ENCODE measurements at places on chromosomes 5 and 9.

GRCh38 chr5:68343421-68343826 lies 127.9 kb downstream of the PIK3R1 start:
- DNase-seq: no peak

DNA sequence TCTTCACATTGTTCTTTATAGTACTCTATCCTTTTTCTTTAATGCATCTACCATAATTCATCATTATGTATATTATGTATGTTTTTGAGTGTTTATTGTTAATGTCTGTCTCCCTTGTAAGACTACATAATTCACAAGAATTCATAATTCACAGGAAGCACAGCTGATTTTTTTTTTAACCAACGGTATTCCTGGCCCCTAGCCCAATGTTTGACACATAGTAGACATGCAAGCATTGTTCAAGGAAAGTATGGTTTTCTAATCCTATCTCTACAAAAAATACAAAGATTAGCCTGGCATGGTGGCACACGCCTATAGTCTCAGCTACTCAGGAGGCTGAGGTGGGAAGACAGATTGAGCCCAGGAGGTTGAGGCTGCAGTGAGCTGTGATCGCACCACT lies 160.6 kb downstream of the PPP2R2B start:
- DNase-seq: no peak

- no peak for DNase-seq
These were observed 28.0 kb upstream of the SLC2A8 start for GRCh38 chr9:127368852-127369402.

- no peak for DNase-seq
These were observed 33.1 kb downstream of the ALDH7A1 start for GRCh38 chr5:126561908-126562307.

GRCh38 chr5:149416987-149417710 lies 38.1 kb upstream of the IL17B start:
- no peak for DNase-seq

GRCh38 chr5:138960145-138960692 lies 85.1 kb upstream of the LRRTM2 start:
- DNase-seq: no peak

- no peak for DNase-seq
These were observed 63.1 kb downstream of the C7 start for GRCh38 chr5:40972434-40972833.

GRCh38 chr5:153618867-153619266 lies 128.4 kb downstream of the GRIA1 start:
- DNase-seq: no peak

GRCh38 chr5:139453683-139454567 lies 8.6 kb downstream of the ECSCR start:
- DNase-seq: no peak

- DNase-seq: no peak
These were observed 160.0 kb downstream of the PIK3R1 start for GRCh38 chr5:68375540-68375939.

GRCh38 chr9:97237951-97238889 lies 69.2 kb upstream of the CCDC180 start:
- DNase-seq: peak; percentile 91

- DNase-seq: no peak
These were observed 77.7 kb downstream of the TLE1 start for GRCh38 chr9:81611664-81612063.

DNA sequence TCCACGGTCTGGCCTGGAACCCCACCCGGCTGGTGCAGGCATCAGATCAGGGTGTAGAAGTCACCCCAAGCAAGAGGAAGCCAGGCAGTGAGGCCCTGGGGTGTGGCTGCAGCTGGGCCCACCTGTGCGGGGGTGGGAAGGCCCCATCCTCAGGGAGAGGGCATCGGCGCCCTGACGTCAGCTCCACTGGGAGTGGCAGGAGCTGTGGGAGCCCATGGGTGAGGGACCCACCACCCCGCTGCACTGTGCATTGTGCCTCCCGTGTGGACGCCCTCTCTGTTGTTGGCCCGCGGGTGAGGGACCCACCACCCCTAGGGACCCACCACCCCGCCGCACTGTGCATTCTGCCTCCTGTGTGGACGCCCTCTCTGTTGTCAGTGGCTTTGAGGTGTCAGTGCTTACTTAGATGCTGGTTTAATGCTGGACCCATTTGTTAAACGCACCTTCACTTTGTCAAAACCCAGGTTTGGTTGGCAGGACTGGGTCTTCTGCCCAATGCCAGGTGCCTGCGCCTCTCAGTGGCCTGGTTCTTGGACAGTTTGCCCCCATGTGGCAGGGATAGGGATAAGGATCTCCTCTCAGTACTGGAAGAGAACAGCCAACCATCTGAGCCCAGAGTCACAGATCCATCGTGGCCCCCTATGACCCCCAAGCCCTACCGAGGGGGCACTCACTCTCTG lies 6.9 kb upstream of the EXOC3 start:
- DNase-seq: no peak

GRCh38 chr5:181217803-181218062 lies 5.3 kb upstream of the TRIM41 start:
- DNase-seq: no peak

DNA sequence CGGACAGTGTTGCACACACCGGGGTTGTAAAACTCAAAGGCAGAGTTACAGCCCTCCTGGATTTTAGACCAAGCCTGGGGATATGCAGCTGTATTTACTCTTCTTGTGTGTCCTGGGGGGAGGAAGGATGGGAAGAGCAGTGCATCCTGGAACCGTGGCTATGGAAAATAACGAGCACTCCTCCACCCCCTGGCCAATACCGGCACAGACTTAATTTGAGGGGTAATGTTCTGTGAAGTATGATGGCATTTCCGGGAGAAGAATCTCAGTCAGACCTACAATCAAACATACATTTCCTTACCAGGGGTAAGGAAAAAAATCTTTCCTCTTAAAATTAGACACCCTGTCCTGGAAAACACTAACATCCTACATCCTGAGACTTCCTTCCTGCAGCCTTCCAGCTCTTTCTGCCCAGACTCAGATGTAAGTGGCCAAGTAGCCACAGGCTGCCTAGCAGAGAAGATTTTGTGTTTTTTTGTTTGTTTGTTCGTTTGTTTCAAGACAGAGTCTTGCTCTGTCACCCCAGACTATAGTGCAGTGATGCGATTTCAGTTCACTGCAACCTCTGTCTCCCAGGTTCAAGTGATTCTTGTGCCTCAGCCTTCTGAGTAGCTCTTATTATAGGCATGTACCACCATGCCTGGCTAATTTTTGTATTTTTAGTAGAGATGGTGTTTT lies 11.0 kb upstream of the ERMP1 start:
- no peak for DNase-seq

- DNase-seq: no peak
These were observed 36.0 kb downstream of the WHRN start for GRCh38 chr9:114469091-114469853.

DNA sequence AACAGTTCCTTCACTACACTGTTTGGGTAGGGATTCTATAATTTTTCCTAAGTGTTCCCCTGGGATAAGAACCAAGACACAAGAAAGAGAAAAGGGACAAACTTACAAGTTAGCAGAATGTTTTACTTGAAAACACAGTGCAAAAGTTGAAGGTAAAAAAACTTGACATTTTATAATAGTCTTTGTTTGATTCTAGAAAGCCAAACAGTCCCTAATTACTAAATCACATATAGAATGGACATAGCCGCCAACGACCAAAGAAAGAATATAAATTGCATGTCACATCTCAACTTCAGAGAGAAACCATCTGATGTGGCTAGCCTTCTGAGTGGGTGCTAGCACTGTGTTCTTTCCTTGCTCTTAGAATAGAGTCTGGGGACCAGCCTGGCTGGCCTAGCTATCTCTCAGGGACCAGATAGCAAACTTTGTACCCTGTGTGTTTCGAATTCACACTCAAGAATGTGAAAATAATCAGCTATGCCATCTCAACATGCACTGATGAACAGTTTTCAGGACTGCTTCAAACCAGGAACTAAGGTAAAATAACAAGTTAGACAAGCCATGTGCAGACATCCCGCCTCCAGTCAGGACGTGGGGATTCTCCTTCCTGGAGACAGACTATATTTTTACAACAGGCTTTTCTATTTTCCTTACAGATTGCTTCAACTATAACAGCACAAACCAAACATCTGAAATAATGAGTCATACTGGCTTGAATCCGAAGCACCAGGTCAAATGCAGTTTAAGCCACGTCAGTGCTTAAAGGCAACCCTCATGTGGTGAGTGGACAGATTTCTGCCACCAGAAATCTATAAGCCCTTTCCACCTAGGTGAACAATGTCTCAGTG lies 53.7 kb downstream of the LHFPL2 start:
- DNase-seq: no peak

DNA sequence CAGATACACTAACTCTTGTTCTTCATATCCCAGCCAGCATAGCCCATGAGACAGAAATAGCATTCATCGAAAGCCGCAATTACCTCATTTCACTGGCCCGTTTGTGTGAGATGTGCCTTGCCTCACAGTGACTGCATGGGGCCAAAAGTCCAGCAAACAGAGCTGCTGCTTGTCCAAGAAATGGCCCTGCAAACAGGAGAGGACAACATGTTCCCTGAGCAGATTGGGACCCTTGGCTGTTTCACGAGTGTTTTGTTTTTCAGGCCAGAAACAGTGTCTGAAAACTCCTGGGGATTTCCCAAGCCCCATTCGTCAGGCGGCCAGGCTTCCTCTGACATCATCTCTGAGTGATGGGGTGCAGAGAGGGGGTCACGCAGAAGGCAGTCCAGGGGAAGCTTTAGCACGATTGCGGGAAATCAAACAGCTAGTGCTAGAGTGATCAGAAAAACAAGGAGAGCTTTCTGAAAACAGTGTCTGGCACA lies 503.6 kb upstream of the PAPPA start:
- DNase-seq: peak; percentile 67

GRCh38 chr9:77521091-77521490 lies 127.0 kb downstream of the GNA14 start:
- no peak for DNase-seq

GRCh38 chr5:164235300-164235891 lies 730.0 kb downstream of the MAT2B start:
- no peak for DNase-seq

GRCh38 chr5:143536364-143536763 lies 132.9 kb upstream of the NR3C1 start:
- no peak for DNase-seq

- DNase-seq: no peak
These were observed 12.5 kb downstream of the COMMD10 start for GRCh38 chr5:116097301-116097700.

DNA sequence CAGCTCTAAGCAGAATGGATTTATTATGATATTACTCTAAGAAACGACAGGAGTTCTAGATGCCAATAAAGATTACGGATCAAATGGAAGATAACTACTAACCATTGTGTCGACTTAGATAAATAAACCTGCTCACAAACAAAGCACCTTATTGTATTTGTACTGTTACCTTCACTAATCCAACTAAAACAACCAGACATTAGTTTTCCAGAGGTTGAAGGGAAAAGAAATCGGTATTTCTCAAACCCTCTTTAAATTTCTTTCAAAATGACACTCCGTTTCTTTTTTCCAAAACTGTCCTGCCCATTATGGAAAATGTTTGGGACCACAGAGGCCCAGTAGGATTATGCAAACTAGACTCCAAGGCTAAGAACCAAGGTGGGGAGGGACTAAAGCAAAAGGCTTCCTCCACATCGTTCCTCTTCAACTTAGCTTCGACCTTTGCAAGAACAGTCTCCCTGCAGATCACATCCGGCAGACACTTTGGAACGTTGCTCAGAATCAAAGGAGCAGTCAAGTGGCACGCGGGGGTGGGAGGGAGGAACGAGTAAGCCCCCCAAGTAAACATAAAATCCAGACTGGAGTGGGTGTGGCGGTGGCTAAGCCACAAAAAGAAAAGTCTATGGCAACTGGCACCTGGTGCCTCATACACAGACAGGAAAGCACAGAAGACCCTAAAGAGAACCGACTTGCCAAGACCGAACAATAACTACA lies 2.7 kb downstream of the MLLT3 start:
- DNase-seq: peak; percentile 15

DNA sequence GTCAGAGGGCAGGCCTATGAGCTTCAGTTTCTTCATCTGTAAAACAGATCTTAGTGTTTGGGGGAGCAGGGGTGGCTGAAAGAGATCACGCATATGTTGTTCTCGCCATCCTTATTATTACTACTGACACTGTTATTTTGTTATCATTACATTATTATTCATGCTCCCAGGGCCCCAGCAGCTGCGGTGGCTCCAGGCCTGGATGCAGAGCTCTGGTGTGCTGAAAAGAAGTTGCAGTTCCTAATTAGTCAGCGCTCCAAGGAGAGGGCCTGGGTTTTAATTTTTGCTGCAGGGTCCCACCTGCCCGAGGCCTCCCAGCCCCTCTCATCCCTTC lies 19.5 kb downstream of the CXXC5 start:
- DNase-seq: no peak

DNA sequence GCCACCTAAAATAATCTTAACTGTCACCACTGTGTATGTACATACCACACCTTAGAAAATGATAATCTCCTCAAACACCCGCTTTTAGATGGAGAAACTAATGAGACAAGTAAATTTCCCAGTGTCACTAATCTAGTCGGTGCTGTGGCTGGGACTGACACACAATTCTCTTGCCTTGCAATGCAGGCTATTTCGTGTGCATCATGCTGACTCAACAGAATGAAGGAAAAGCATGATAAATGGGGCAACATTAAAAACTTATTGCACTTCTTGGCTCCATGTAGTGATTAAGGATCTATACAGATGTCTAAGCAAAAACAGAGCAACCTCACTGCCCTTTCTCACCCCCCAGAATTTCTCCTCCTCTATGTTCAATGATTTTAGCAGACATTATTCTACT lies 677.9 kb downstream of the DTWD2 start:
- DNase-seq: no peak

- DNase-seq: no peak
These were observed 72.5 kb upstream of the SAP30L start for GRCh38 chr5:154373326-154373725.

GRCh38 chr9:3848445-3849114 lies 322.8 kb upstream of the RFX3 start:
- no peak for DNase-seq

DNA sequence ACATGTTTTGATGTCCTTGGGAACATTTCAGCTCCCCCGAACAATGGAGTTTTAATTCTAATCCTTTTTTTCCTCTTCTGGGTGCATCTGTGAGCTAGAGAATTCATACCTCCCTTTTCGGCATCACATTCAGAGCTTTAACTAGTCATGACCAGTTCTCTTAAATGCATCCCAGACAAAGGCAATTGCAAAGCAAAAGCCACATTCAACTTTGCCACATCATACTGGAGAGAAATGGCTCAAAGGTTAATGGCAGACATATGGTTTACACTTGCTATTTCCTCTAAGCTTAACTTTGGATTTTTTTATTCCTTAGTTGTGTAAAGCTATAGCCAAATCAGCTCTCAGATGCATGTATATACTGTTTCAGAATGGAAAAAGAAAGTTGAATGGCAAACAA lies 153.3 kb downstream of the ESM1 start:
- DNase-seq: no peak

DNA sequence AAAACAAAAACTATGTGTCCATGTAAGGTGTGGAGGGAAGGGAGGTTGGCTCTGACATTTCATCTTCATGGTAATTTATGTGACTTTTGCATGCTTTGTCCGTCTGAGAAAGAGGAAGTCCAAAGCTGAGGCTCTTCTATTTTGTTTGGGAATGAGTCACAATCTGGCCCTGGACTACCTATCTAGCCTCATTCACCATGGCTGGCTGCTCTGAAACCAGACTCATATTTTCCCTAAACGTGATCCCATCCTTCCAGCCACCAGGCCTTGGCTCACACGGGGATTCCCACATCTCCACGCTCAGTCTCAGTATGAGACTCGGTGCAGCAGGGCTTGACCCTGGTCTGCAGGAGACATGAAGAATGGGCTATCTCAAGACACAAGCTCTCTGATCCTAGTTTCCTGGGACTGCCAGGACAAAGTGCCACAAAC lies 672.8 kb downstream of the ACTL7B start:
- DNase-seq: no peak
